ENCODE measurements at places on chromosomes 7 and 10.
A peak's percentile ranks its signal among the peaks of the same experiment; 100 is the strongest.

- DNase-seq, result no peak
Observed at GRCh38 chr7:108226816-108227299, 96.7 kb upstream of the LAMB4 start.

DNA sequence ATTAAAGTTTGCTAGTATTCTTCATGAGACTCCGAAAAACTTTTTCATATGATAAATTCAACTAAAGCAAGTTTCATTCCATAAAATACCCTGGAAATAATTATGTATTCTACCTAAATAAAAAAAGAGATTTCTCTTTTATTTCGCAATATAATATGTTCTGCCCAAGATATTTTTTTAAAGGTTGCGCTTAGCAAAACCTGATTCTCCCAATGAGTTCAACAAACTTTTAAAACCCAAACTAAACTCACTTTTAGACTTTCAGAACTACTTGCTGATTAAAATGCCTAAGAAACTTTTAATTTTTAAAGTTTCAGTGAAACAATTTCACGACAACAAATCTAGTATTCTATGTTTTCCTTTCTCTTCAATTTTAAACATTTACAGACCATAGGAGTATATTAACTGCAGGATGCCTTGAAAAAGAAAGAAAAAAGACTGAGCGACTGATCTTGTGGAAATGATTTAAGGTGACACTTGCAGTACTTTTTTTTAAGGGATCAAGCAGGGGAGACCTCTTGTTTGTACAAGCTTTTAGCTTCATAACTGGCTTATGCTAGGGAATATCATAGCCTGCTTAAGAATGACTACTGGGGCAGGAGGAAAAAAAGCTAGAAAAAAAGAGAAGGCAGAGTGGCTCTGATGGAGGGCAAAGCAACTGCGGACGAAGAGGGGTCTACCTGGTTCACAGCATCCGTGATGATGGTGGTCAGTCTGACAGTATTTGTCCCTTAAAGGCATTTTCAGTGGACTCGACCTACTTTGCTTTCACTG, 1.5 kb downstream of the ZNF800 start:
- no peak for DNase-seq

DNA sequence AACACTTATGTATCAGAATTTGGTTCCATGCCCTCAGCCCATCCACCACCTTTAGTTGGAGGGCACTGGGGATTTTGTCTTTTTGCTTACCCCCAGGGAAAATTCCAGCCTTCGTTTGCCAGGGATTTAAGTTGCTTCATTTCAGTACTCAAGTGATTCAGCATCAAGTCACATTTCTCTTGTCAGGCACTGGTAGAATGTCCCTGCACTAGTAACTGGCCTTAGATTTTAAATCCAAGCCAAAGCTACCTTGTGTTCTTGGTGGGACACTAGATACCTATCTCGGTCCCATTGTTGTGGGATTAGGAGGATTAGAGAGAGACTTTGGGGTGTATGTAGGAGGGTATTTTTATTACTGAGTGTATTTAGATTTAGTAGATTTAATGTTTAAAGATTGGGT, 613.1 kb downstream of the SUGCT start:
- no peak for DNase-seq

DNA sequence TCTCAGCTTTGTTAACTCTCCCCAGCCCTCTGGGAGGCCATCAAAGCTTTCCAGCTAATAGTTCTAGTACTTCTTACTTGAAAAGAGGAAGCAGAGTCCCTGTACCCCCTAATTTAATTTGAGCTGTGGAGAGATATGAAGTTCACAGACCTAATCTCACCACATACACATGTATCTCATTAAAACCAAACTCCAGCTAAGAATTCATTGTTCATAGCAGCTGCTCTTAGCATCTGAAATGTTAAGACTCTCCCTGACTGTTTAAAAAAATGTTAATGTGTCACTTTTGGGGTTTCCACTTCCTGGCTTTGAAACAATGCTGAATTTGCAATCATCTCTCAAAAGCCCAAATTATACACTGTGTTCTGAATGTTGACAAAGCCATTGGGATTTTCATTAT, 16.2 kb upstream of the MRC1 start:
- DNase-seq, result no peak

- DNase-seq, result no peak
Observed at GRCh38 chr7:50341724-50342123, 37.2 kb downstream of the IKZF1 start.

- no peak for DNase-seq
Observed at GRCh38 chr10:76411729-76412435, 980.5 kb downstream of the LRMDA start.

DNA sequence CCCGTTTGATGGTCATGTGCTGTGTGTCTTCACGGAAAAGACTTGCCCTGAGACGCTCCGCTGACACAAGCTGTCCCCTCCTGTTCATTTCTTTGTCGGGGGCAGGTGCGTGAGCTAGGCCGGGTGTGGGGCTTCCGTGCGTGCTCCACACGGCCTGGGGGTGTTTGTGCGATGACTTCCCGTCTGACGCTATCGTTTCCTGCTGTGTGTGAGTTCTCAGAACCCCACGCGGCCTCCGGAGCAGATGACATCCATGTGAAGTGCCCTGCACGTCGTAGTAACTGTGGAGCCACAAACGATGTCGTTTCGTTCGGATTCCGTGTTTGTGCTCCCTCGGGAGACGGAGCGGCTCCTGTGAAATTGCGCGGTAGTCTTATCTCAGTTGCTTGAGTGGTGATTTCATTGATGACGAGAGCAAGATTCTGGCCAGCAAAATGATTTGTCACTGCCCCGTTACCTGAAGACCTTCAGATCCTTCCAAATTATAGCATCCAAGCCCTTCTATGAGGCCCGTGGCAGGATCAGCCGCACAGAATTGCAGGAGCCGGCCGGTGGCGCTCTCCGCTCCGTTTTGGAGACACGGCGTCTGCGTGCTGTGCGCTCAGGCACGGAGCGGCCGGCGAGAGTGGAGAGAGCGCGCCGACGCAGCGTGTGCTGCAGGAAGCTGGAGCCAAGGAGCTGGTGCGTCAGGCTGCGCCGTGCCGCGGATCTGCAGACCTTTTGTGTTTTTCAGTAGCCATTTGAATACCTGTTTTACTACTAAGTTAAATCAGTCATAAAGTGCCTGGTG, 94.9 kb downstream of the NKX6-2 start:
- no peak for DNase-seq

- DNase-seq, result no peak
Observed at GRCh38 chr10:93816123-93816747, 58.5 kb downstream of the LGI1 start.

DNA sequence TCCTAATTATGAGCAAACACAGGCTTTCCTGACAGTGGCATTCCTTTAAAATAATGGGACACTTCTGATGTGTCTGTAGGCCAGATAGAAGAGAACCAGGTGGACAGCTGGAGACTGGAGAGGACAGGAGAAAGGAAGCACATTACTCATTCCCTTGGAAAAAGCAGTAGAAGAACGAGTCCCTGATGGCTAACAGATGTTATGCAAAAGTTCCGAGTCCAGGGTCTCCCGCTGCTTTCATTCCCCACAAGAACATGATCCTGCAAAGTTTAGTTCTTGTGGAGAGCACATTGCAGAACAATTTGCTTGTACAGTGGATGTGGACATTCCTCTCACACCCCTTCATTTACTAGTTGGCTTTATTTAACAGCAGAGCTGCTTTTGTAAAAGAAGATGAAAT, 137.6 kb downstream of the GPAM start:
- no peak for DNase-seq

DNA sequence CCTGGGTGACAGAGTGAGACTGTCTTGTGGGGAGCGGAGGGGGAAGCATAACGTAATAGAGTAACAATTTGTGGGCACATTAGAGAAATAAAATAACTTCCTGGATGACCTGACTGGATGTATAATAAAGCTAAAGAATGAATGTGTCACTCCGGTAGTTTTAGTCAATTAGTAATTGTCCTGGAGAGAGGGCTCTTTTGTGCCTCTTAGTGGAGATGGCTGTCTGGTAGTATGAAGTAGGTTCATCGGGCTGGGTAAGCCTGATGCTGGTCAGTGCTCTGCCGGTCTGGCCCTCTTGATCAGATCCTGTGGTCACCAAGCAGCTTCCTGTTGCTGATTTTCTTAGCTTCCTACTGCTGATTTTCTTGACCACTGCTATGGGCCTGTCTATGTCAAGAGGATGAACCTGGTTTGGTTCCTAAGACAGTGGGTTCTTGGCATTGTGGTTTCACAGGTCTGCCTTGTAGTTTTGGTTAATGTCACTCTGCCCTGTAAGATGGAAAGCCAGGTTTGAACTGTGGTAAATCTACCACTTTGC, 34.1 kb downstream of the ZRANB1 start:
- no peak for DNase-seq

DNA sequence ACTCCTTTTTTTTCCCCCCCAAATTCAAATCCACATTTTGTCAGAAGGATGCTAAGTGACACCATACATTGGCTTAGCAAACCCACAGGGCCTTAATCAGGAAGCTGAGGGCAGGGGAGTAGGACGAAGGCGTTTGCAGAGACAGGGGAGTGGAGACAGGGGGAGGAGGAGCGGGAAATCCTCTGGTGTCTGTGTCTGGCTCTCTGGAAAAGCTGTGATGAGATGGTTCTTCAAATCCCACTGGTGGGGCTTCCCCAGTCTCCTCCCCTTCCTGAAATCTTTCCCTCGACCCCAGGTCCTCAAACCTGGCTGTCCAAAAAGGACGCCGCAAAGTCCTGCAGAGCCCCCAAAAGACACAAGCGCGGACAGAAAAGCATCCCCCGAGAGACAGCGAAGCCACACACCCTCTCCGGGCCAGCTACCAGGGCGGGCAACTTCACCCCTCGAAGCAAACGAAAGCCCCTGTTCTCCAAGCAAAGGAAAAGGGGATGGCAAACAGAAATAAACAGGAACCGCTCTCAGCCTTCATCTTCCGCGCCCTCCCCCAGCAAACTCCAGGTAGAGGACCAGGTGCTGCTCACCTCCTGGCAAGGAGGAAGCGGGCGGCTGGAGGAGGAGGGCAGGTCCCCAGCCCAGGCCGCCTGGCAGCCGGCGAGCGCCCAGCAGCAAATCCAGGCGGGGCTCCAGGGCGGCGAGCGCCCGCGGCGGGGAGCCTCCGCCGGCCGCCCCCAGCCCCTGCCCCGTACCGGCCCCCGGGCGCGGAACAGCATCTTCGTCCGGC, 520 bp downstream of the ELAPOR2 start:
- DNase-seq, result no peak

- peak; percentile 73 for DNase-seq
Observed at GRCh38 chr10:73940634-73941221, 29.8 kb downstream of the PLAU start.

DNA sequence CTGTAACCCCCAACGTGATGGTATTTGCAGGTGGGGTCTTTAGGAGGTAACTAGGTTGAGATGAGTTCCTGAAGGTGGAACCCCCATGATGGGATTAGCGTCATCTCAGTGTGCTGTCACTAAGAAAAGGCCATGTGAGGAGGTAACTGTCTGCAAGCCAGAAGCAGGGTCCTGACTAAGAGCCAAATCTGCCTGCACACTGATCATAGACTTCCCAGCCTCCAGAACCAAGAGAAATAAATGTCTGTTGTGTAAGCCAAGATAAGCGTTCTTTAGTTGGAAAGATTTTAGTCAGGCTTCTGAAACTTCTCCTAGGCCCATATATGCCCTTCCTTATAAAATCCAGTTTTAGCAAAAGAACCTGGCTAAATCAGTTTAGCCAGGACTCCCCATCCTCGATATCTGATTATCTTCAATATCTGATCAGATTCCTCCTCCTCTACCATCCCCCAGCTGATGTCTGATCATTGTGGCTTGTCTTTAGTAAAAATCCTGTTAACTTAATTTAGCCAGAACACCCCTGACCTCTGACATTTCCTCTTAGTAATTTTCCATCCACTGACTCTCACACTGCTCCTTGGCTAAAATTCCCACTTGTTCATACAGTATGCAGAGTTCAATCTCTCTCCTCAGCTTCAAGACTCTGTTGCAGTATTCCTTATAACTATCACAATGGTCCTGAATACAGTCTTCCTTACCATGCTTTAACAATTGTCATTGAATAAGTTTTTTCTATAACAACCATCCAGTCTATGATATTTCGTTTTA, 835.4 kb upstream of the PHF14 start:
- DNase-seq, result no peak

DNA sequence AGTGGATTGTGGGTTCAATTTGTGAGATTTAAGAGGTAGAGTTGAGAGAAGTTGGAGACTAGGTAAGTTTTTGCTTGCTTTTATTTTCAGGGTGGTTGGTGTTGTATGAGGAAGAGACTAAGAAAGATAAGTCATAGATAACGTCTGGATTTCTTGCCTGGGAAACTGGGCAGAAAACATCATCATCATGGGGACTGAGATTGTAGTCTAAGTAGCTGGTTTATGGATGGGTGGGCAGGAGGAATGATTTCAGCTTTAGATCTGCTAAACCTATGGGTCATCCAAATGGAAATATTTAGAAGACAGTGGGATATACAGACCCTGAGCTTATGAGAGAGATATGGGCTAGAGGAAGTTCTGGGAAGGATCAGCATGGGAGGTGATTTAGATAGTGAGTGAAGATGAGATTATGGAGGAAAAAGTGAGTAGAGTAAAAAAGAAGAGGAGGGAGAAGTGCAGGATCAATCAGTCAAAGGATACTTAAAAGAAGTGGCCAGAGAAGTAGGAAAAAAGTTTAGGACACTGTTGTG, 169.8 kb downstream of the WNT2 start:
- DNase-seq, result no peak

GRCh38 chr7:2760098-2760889, 72.3 kb downstream of the AMZ1 start:
- DNase-seq, result no peak

- no peak for DNase-seq
Observed at GRCh38 chr7:5237286-5237685, 45.5 kb upstream of the SLC29A4 start.

DNA sequence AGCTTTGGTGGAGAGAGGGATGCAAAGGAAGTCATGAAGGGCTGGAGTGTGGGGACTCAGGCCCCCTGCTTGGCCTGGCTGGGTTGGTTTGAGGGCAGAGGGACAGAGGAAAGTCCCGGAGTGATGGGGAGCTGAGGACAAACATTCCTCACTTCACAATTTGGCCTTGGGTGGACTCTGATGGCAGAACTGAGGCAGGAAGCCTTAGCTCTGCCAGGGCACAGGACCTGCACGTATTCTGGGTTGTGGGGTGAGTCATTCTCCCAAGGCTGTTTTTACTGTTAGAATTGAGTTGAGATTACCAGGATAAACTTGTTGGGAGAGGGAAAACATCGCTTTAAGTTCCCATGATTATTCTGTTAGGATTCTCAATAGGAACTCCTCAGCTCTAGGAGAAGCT, 2.6 kb downstream of the GOLGA7B start:
- DNase-seq, result no peak
